ENCODE measurements at places on chromosomes 11 and 22. TPM values are rescaled to one million over a fixed set of nuclear protein-coding genes. Genes with fewer than 3 reads are reported as not detected.

OR8D4 gene
- 0.06 TPM for polyA plus RNA-seq

C11orf87 gene
- 0.06 TPM for polyA plus RNA-seq

CASP5 gene
- polyA plus RNA-seq, result not detected

MMP13 gene
- 0.10 TPM for polyA plus RNA-seq

CCDC188 gene
- polyA plus RNA-seq, result 2.2 TPM

CHST1 gene
- 14.6 TPM for polyA plus RNA-seq

SYT12 gene
- 0.10 TPM for polyA plus RNA-seq

CTTN gene
- 99.5 TPM for polyA plus RNA-seq

DNA sequence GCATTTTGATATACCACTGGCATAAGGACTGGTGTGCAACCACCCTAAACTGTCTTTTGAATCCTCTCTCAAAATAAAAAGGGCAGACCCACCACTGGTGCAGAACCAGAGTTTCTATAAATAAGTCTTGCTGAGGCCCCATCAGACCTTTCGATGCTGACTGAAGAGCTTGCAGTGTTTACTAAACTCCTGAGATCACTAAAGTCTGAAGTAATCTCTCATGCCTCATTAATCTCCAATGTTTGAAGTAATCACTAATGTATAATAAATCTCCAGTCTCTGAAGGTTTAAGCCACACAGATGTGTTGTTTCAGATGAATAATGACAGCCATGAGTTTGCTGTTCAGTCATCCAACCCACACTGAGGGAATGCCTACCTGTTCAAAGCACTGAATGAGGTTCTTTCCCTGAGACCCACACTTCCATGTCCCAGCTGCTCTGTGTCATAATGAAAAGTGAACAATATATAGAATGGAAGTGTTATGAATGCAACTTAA is 50.6 kb upstream of the DEUP1 start:
- no peak for DNase-seq

- no peak for DNase-seq
These were observed 77.4 kb upstream of the USP47 start for GRCh38 chr11:11764423-11764803.

DNA sequence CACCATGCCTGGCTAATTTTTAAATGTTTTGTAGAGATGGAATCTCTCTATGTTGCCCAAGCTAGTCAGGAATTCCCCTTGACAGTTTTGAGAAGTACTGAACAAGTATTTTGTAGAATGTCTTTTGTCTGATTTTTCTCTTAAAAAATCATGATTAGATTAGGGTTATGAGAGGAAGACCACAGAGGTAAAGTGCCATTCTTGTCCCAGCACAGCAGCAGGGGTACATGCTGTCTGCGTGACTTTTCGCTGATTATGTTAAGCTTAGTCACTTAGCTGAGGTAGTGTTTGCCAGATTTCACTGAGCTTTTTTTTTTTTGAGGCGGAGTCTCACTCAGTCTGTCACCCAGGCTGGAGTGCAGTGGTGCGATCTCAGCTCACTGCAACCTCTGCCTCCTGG is 13.6 kb upstream of the NUP160 start:
- no peak for DNase-seq

DNA sequence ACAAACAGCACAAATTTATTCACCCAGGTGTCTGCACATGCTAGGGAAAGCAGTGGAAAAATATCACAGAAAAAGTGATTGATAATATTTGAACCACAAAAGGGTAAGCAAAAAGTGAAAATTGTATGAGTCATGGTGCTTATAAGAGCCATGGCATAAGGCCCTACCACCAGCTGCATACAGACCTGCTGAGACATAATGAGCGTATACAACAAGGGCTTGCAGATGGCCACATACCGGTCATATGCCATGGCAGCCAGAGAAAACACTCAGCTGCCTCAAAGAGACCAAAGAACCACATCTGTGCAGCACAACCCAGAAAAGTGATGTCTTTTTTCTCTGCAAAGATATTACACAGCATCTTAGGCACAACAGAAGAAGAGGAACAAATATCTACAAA is 71.4 kb upstream of the OR9G4 start:
- no peak for DNase-seq

DNA sequence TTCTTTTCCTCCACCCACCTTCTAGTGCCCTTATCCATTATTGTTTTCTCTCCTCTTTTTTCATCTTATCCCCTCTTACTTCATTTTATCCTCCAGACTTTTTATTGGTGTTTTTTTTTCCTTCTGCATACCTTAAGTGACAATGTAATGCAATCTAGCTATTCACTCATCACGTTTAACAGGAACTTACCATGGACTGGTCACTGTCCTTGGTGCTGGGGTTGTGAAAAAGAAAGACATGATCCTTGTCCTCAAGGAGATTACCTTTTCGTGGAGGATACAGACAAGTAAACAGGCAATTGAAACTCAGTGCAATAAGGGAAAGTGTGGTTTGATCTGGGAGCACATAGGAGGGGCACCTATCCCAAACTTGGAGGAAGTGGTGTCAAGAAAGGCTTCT is 20.7 kb downstream of the SYT9 start:
- no peak for DNase-seq

GRCh38 chr22:23712256-23712655 is 21.4 kb downstream of the RGL4 start:
- no peak for DNase-seq

GRCh38 chr11:44747316-44747715 is 20.6 kb downstream of the TSPAN18 start:
- DNase-seq, result no peak

DNA sequence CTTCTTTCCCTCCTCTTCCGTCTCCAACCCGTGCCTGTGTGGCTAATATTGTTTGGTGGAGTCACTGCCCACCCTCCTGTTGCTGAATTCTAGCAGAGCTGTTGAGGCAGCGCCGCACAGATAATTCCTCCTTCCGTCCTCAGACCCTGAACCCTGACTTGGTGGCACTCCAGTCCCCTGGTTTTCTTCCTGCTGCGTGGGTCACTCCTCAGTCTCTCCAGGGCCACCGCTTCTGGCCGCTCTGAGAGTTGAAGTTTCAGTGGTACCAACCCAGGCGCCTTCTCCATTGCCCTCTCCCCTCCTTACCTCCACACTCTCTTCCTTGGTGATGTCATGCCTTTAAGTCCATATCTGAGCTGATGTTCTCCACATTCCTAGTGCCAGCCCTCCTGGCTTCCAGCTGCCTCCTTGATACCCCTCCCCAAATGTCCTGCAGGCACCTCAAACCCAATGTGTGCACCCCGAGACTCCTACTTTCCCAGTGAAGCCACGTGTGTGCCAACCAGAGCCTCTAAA is 54.5 kb upstream of the RASD2 start:
- no peak for DNase-seq

GRCh38 chr22:24338726-24339451 is 68.3 kb downstream of the SPECC1L start:
- DNase-seq, result no peak

GRCh38 chr22:41782751-41783150 is 17.7 kb upstream of the CCDC134 start:
- no peak for DNase-seq

- DNase-seq, result no peak
These were observed 75.2 kb downstream of the EIF3M start for GRCh38 chr11:32658639-32659406.

DNA sequence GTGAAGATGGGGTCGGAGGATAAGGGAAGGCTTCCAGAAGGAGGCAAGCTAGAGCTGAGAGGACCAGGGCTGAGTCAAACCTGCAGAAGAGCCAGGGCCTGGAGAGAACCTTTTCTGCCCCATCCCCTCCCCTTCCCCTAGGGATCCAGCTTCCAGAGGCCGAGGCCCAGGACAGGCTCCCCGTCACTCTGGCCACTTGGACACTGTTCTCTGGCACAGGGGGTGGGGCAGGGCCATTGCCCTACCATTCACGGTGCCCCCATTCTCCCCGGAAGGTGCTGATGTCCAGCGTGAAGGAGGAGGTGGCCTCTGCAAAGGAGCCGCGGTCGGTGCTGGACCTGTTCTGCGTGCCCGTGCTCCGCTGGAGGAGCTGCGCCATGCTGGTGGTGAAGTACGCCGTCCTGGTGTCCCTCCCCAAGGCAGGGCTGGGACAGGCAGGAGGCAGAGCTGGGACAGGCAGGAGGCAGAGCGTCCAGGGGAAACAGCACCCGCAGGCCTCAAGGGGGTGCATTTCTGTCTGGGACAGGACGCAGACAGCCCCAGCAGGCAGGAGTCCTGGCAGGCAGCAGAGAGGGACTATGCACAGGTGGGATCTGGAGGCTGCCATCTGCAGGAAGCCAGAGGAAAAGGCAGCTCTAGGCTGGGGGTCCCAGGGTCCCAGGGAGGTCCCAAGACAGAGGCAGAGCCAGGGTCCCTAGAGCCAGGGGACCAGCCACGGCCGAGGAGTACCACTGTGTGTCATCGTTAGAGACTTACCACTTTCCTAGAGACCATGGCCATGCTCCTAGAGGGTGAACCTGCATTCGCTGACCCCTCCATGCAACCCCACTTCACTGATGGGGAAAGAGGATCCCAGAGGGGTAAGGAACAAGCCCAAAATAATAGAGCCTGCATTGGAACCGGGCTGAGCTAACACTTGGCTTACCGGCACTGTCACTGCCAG is 25.8 kb upstream of the SLC22A12 start:
- no peak for DNase-seq

DNA sequence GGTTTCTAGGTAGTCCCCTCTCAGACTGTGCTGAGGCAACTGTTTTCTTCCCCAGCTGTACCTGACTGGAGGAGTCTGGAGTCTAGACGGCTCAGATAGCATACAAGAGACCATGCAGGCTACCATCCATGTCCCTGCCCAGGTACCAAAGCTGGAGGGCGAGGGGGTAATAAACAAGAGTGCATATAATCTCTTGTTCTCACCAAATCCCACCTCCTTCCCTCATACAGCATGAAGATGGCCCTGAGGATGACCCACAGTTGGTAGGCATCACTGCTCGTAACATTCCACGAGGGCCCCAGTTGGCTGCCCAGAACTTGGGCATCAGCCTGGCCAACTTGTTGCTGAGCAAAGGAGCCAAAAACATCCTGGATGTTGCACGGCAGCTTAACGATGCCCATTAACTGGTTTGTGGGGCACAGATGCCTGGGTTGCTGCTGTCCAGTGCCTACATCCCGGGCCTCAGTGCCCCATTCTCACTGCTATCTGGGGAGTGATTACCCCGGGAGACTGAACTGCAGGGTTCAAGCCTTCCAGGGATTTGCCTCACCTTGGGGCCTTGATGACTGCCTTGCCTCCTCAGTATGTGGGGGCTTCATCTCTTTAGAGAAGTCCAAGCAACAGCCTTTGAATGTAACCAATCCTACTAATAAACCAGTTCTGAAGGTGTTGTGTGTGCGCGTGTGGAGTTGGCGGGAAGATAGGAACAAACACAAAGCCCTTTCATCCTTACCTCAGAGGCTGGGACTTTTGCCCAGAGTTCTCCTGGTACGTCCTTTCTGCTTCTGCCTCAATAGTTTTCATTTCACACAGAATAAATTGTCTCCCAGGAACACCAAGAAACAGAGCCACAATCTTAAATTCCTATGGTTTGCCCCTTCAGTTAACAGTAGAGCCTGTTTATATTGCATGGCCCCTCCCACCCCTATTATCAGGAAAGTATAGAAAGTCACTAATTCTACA is 8.5 kb downstream of the HMBS start:
- DNase-seq, result no peak

- DNase-seq, result no peak
These were observed 463.0 kb downstream of the NTM start for GRCh38 chr11:131833366-131833765.

DNA sequence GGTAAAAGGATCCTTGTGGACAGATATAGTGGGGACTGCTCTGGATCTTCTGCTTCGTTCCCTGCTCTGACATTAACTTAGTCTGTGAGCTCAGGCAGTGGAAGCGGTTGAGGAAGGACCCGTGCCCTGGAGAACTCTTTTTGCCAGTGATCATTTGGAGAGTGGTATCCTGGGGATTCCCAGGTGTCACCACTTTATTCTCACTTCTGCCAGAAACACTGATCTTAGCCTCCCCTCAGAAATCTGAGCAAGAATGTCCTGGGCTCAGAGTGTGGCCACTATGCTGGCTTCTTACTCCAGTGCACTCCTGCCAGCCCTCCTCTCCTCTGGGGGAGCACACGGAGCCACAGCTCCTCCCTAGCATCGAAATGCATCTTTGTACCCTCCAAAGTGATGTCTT is 7.6 kb upstream of the PHOX2A start:
- DNase-seq, result no peak

DNA sequence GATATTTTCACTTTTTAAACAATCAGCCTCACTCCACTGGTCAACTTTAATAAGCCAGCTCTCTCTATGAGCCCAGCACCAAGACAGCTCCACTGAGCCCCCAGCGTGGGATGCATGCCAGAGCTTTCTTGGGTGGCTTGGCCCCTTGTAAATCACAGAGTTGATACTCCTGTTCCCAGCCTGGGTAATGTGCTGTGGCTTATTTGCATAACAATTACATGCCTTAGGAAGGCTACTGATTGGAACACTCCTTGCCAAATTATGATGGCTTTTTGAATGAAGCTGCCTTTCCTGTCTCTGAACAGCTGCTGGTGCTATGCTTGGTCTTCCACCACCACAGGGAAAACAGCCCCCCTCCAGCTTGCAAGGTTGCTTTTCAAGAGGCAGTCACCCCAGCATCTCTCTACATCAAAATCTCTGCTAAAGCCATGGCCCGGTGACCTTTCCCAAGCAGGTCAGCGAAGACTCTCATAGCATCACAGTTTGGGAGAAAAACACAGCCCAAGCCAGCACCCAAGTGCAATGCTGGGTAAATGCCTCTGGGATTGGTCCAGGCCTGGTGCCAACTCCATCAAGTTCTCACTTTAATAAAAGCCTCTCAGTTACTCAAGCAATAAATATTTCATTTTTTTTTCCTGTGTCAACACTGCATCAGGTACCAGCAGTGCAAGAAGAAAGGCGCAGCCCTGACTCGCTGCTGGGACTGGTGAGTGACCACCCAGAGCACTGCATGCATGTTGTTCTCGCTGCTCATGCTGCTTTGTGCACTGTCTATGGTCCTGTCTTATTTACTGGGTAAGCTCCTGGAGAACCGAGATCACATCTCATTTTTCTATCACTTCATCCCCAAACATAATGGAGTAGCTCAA is 549.3 kb downstream of the OPCML start:
- DNase-seq, result no peak

DNA sequence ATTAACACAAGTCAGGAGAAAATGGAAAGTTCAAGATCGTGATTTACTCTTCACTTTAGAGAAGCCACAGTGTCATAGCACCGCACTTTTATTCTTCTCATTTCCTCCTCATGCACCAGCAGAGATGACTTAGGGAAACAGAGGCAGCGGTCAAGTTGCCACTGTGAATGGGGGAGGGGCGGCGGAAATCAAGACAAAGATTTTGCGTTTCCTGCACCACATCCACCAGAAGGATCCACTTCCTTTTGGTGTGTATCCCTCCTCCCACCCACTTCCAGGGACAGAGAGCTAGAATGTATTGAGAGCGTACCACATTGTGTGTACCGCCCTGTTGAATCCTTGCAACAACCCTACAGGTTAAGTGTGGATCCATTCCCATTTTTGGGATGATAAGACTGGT is 21.8 kb downstream of the TSPAN18 start:
- DNase-seq, result no peak

GRCh38 chr11:43359422-43359818 is 700 bp downstream of the TTC17 start:
- no peak for DNase-seq

GRCh38 chr22:22896601-22897000 is 9.0 kb downstream of the IGLL5 start:
- DNase-seq, result no peak

GRCh38 chr22:24134090-24134846 is 47.0 kb upstream of the SUSD2 start:
- DNase-seq, result no peak

All from forelimb muscle (tissue), 1 donor.